ENCODE measurements at places on chromosomes 6 and 20. TPM values are rescaled to one million over a fixed set of nuclear protein-coding genes. Genes with fewer than 3 reads are reported as not detected.

Gene TTK
- 1.2 TPM for total RNA-seq

Gene SOX18
- total RNA-seq = 0.44 TPM

Gene NT5E
- total RNA-seq = 11.0 TPM

Gene NOL4L
- 63.5 TPM for total RNA-seq

Gene HSPA12B
- total RNA-seq = not detected

Gene HLA-DOA
- 17.0 TPM for total RNA-seq

Gene TPBG
- 0.32 TPM for total RNA-seq

Gene HLA-DQB1
- total RNA-seq = 28.1 TPM

Gene IMPG1
- not detected for total RNA-seq

Gene RPL7L1
- total RNA-seq = 81.7 TPM

Gene FLRT3
- not detected for total RNA-seq

Gene TREM1
- not detected for total RNA-seq

GRCh38 chr20:41234546-41234945 lies 83.0 kb downstream of the ZHX3 start:
- no peaks in the 10 kb centered on the region for H3K27me3 ChIP-seq
- no peaks in the 10 kb centered on the region for H3K36me3 ChIP-seq
- H3K27ac ChIP-seq = no peak overlapping the region
- H3K4me3 ChIP-seq = no peak overlapping the region

- H3K36me3 ChIP-seq = no peaks in the 10 kb centered on the region
- H3K4me3 ChIP-seq = no peak overlapping the region
- no peaks in the 10 kb centered on the region for H3K4me1 ChIP-seq
- no peaks in the 10 kb centered on the region for H3K27me3 ChIP-seq
- DNase-seq = no peak
These were observed 209.7 kb downstream of the HDGFL1 start for GRCh38 chr6:22779062-22779461.

DNA sequence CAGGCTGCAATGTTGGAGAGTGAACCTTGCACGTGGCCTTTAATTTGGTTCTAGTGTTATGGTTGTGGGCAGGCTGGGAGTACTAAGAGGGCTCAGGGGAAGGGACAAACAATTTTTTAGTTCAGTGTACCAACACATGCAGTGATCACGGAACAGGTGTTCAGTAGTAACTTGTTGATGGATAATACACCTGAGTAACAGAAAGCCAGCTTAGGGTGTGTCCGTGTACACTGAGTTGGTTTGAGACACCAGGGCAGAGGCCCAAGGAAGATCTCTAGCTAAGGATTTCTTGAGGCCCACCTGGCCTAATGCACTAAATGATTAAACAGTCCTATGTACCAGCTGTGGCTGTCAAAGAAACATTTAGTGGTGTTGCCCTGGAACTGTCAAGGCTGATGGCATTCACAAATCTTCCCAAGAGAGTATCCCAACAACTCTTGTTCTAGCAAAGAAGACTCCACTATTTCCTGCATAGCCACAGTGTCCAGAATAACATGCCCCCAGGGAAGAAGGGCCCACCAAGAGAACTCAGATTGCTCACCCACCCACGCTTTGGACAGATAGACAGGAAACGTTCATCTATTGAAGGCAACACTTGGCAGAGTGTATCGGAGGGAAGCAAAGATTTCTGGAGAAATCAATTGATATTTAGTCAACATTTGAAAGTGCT lies 60.0 kb downstream of the CD83 start:
- no peak for DNase-seq
- H3K4me1 ChIP-seq = no peaks in the 10 kb centered on the region
- H3K27me3 ChIP-seq = no peaks in the 10 kb centered on the region
- H3K4me3 ChIP-seq = no peak overlapping the region

- no peaks in the 10 kb centered on the region for H3K36me3 ChIP-seq
- peak overlapping the region; percentile 64 for H3K27ac ChIP-seq
- no peak for DNase-seq
- no peaks in the 10 kb centered on the region for H3K27me3 ChIP-seq
These were observed 5.0 kb downstream of the BCL2L1 start for GRCh38 chr20:31717478-31718201.

DNA sequence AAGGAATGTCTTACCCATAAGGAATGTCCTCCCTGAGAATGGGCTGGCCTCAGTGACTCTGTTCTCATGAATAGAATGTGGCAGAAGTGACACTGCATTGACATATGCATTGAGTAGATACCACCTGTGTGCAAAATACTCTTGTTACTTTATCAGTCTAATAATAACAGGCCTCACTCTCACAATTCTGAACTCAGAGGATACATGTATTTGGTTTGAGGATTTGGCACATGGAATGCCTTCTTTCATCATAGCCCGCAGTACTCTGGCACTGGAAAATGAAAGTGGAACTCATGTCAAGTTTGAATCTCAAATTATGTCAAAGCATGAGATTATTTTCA lies 52.9 kb upstream of the PLCB4 start:
- H3K27me3 ChIP-seq = no peaks in the 10 kb centered on the region
- no peak overlapping the region for H3K4me3 ChIP-seq

DNA sequence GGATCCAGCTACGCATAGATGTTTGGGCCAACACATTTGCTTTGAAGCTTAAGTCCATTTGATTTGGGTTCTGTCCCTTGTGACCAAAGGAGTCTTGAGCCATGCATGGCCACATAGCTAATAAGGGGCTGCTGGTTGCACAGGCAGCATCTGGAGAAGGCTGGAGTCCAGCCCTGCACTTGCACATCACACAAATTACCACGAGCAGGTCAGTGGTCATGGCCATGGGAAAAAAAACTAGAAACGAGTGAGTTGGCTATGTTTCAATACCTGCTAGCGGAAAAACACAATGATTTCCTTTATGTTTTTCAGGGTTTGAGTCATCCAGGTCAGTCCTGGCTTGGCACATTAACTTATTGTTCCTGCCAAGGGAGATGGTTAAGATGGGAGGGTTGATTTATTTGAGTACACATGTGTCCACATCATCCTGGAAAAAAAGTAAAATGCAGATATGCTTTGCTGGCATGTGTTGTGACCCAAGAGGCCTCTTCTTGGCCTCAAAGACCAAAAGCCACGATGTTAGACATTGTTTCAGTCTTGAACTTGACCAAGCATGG lies 5.6 kb upstream of the STX16 start:
- H3K36me3 ChIP-seq = no peaks in the 10 kb centered on the region
- H3K4me1 ChIP-seq = peaks cover 6% of the 10 kb centered on the region
- no peak overlapping the region for H3K4me3 ChIP-seq
- no peak for DNase-seq
- no peaks in the 10 kb centered on the region for H3K27me3 ChIP-seq
- H3K27ac ChIP-seq = no peak overlapping the region

DNA sequence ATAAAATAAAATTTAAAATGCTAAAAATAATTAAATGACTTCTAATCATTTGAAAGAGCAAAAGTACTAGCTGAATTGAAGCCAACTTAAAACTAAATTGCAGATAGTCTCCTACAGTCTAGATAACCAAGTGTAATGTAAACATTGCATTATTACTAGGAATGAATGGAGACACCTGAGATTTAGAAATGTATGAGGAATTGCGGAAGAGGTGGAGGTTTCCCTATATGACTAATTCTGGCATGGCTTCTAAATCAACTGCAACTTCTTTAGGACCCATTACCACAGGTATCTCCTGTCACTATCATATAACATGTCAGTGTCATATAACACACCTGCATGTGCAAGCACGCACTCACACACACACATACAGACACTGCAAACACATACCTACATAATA lies 13.2 kb upstream of the GPR6 start:
- H3K4me1 ChIP-seq = no peaks in the 10 kb centered on the region
- DNase-seq = no peak
- no peak overlapping the region for H3K4me3 ChIP-seq
- no peaks in the 10 kb centered on the region for H3K36me3 ChIP-seq
- H3K27me3 ChIP-seq = peaks cover 7% of the 10 kb centered on the region
- no peak overlapping the region for H3K27ac ChIP-seq

GRCh38 chr6:35919085-35919826 lies 1.6 kb downstream of the SRPK1 start:
- peak overlapping the region; percentile 55 for H3K27ac ChIP-seq
- H3K4me3 ChIP-seq = peak overlapping the region; percentile 53
- H3K27me3 ChIP-seq = no peaks in the 10 kb centered on the region
- H3K36me3 ChIP-seq = peaks cover 1% of the 10 kb centered on the region
- no peak for DNase-seq

GRCh38 chr20:60428651-60429050 lies 470.4 kb downstream of the CDH26 start:
- no peak overlapping the region for H3K27ac ChIP-seq
- no peaks in the 10 kb centered on the region for H3K36me3 ChIP-seq
- no peak for DNase-seq
- no peak overlapping the region for H3K4me3 ChIP-seq
- no peaks in the 10 kb centered on the region for H3K4me1 ChIP-seq

DNA sequence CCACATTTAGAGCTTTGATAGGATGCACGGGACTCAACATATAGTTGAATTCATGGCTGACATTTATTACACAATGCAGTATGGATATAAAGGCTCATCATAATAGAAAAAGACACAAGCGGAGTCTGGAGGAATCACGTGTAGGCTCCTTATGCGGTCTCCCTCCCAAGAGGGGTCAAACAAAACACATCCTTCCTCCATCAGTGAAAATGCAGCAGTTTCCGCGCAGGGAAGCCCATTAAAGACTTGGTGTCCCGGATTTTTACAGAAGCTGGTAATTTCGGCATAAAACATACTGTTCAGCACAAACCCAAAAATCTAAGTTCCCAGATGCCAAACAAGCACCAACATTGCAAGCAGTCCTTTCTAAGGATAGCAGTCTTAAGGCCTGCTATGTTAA lies 1.1 kb downstream of the USP45 start:
- H3K4me1 ChIP-seq = peaks cover 9% of the 10 kb centered on the region
- no peaks in the 10 kb centered on the region for H3K27me3 ChIP-seq
- H3K36me3 ChIP-seq = no peaks in the 10 kb centered on the region
- no peak for DNase-seq
- no peak overlapping the region for H3K27ac ChIP-seq

- DNase-seq = no peak
- peaks cover 8% of the 10 kb centered on the region for H3K4me1 ChIP-seq
- H3K27me3 ChIP-seq = peaks cover 40% of the 10 kb centered on the region
- H3K27ac ChIP-seq = no peak overlapping the region
- no peaks in the 10 kb centered on the region for H3K36me3 ChIP-seq
These were observed 209.2 kb downstream of the ANKRD60 start for GRCh38 chr20:58019027-58019849.

DNA sequence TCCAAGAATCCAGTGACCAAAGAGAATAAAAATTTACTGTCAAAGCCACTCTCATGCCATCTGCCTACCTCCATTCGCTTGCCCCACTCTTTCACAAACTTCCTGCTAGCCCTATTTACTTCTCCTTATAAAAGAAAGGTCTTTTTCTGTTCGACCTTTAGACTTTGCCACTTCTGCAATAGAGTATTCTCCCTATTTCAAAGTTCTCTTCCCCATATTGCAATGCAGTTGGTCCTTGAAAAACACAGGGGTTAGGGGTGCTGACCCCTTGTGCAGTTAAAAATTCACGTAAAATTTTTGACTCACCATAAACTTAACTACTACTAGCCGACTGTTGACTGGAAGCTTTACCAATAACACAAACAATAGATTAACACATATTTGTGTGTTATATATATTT lies 15.0 kb downstream of the CCN2 start:
- H3K36me3 ChIP-seq = no peaks in the 10 kb centered on the region
- no peak overlapping the region for H3K4me3 ChIP-seq
- H3K4me1 ChIP-seq = no peaks in the 10 kb centered on the region
- DNase-seq = no peak
- no peaks in the 10 kb centered on the region for H3K27me3 ChIP-seq

DNA sequence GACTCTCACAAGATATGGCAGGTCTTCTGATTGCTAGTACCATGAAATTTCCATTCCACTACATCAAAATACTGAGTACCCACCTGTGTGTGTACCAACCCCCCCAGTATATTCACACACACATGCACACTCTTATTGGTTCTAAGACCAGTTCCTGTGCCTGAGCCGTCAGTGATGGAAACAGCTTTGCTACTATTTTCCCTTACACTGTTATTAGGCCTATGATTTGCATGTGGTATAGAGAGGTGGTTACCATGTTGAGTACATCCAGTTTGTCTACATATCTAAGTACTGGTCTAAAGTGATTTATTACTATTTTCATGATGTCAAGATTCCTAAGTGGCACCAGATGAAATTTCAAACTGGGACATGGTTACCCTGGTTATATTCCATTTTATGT lies 459.9 kb downstream of the BCKDHB start:
- H3K4me1 ChIP-seq = no peaks in the 10 kb centered on the region
- no peak overlapping the region for H3K27ac ChIP-seq
- DNase-seq = no peak
- no peaks in the 10 kb centered on the region for H3K36me3 ChIP-seq
- no peaks in the 10 kb centered on the region for H3K27me3 ChIP-seq
- H3K4me3 ChIP-seq = no peak overlapping the region

DNA sequence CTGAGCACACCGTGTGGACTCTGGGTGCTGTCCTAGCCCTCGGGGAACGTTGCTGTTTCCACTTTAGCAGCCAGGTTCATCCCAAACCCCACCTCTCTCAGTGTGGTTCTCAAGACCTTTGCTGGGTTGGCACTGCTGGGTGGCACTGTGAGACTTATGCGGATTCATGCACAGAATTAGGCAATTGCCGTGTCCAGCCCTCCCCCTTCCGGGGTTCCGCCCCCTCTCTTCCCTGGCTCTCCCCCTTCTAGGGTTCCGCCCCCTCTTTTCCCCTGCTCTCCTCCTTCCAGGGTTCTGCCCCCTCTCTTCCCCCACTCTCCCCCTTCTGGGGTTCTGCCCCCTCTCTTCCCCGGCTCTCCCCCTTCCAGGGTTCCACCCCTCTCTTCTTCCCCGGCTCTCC lies 39.8 kb upstream of the SLCO4A1 start:
- peaks cover 28% of the 10 kb centered on the region for H3K4me1 ChIP-seq
- no peaks in the 10 kb centered on the region for H3K36me3 ChIP-seq
- no peak for DNase-seq
- peak overlapping the region; percentile 18 for H3K4me3 ChIP-seq
- H3K27me3 ChIP-seq = peaks cover 52% of the 10 kb centered on the region

GRCh38 chr6:13870214-13870830 lies 54.4 kb upstream of the RNF182 start:
- DNase-seq = no peak
- no peaks in the 10 kb centered on the region for H3K36me3 ChIP-seq
- H3K27ac ChIP-seq = no peak overlapping the region

DNA sequence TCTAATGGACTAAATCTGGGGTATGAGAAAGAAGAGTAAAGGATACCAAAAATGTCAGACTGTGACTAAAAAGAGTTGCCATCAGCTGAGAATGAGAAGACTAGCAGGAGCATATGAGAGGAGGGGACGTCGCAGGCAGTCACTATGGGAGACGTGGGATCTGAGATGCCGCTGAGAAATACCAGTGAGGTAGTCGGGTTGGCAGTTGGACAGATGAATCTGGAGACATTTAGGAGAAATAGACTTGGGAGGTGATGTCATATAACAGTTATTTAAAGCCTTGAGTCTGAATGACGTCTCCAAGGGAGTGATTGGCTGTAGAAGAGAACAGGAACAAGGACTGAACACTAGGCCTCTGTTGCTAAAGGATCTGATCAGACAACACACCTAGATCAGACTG lies 51.5 kb upstream of the TRIM26 start:
- H3K36me3 ChIP-seq = peaks cover 3% of the 10 kb centered on the region
- H3K4me3 ChIP-seq = no peak overlapping the region
- no peaks in the 10 kb centered on the region for H3K4me1 ChIP-seq
- no peak for DNase-seq

GRCh38 chr20:63267691-63268090 lies 4.9 kb upstream of the ARFGAP1 start:
- H3K36me3 ChIP-seq = no peaks in the 10 kb centered on the region
- no peak overlapping the region for H3K4me3 ChIP-seq
- DNase-seq = no peak
- H3K27me3 ChIP-seq = no peaks in the 10 kb centered on the region

GRCh38 chr6:96304997-96305396 lies 216.6 kb upstream of the UFL1 start:
- H3K27ac ChIP-seq = no peak overlapping the region
- no peaks in the 10 kb centered on the region for H3K27me3 ChIP-seq
- DNase-seq = no peak
- no peaks in the 10 kb centered on the region for H3K36me3 ChIP-seq
- no peak overlapping the region for H3K4me3 ChIP-seq
- no peaks in the 10 kb centered on the region for H3K4me1 ChIP-seq

Data from T-cell (primary cell).